Stimulated activated CD8-positive, alpha-beta memory T cell treated with anti-CD3 and anti-CD28 coated beads, Interleukin-15, amount 100 ng/mL, for 24 hours (primary cell): ENCODE measurements at places on chromosomes 7 and 10.

DNA sequence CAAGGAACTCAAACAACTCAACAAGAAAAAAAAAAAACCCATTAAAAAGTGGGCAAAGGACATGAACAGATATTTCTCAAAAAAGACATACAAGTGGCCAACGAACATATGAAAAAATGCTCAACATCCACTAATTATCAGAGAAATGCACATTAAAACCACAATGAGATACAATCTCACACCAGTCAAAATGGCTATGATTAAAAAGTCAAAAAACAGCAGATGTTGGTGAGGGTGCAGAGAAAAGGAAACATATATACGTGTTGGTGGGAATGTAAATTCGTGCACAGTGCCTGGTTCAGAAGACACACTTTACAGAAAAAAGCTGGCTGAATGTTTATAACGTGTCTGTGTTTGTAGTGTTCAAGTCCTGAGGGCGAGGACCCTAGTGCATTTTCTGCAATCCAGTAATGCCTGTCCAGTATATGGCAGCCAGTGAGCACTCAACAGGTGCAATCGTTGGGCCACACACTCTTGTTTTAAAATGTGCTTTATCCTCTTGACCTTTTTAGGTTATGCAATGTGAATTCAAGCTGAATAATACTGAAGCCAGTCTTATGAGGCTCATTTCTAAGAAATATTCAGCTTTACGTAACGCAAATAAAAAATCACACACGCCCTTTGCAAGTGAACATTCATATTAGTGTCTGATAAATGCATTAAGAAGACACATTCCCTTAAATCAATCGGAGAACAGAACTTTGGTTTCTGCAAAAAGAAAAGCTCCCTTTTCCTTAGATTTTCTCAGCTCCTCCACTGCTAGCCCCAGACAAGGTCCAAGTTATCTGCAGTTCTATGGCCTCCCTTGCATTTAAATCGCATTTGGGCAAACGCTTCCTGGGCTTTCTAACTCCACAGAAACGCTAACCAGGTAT lies 813 bp upstream of the MTURN start:
- no peak for DNase-seq

DNA sequence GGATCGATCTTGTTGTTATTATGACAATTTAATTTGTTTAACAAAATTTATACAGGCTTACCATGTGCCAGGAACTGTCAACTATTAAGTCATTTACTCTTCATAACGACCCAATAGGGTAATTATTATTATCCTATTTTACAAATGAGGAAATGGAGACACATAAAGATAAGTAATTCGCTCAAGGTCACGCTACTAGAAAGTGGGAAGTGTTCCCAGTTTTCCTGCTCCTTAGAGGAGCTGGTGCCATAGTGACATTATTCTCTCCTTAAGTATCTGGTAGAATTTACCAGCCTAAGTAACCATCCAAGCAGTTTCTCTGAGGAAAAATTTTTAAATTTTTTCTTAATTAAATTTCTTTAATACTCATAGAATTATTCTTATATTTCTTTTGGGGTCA lies 360.9 kb upstream of the RNF32 start:
- no peak for DNase-seq

- no peak for DNase-seq
These were observed 138.2 kb upstream of the TMEM229A start for GRCh38 chr7:124171068-124171467.

- DNase-seq, result no peak
These were observed 133.0 kb upstream of the AUTS2 start for GRCh38 chr7:69465262-69465661.

- no peak for DNase-seq
These were observed 23.3 kb upstream of the SORCS3 start for GRCh38 chr10:104617831-104618230.

- DNase-seq, result no peak
These were observed 50.6 kb downstream of the SLC29A4 start for GRCh38 chr7:5333121-5334045.

DNA sequence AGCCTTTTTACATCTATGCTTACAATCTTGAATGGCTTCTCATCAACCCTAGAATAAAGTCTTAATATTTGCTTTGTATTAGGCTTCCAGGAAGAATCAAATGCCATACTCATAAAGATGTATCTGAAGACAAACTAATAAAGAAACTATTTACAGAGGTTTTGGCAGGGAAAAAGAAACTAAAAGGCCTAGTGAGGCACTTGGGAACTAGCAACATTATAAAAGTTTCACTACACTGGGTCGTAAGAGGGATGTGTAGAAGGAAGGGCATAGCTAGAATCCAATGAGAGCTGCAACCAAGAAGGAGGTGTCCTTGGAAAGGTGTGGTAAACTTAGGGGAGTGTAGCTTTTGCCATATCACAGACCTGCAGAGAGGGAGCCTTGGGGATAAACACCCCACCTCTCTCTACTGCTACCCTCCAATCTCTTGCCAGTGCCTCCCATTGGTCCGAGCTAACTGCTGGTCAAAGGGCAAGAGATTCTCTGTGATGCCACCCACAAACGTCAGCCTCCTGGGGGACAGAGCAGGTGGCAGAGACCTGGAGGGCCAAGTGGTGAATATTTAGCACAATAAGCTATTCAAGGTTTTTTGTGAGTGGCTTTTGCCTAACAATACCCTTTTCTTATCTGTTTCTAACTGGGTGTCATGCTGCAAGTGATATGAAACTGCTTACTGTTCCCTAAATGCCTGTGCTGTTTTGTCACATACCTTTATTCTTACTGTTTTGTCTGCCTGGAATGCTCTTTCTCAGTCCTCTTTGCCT lies 60.7 kb downstream of the CPED1 start:
- DNase-seq, result no peak

GRCh38 chr7:49264530-49264929 lies 340.2 kb downstream of the CDC14C start:
- DNase-seq, result no peak

DNA sequence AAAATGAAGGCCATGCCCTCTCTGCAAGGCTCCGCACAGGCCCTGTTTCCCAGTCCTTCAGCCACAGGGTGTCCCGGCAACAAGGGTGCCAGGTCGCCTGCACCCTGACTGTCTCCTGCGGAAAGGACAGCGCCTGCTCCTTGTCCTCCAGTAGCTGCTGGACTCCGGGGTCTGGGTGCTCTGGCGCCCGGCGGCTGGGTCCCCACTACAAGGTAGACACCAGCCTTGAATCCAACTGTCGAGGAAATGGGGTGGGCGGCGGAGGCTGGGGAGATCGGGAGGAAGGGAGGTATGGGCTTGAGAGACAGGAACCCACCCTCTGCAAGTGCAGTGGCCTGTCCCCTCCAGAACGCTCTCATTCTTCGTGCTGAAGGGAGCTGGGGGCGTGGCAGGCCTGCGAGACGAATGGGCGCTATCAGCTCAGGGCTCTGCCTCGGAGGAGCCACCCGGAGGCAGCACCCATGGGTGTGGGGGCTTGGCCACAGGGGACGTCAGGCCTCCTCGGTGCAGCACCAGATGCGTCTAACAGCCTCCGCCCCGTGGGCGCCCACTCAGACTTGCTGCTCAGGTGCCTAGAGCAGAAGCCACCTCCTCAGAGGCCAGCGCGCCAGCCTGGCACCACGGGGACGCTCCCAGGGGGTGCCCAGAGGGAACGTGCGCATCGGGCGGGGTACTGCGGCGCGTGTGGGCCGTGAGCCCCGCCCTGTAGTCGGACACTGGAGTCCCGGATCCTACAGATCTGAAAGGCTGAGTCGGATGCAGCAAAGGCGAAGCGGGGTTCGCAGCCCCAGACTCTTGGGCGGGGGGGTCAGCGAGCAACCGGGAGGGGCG lies 15.6 kb downstream of the ADAM8 start:
- DNase-seq, result no peak

- no peak for DNase-seq
These were observed 103.6 kb downstream of the NT5C2 start for GRCh38 chr10:103089493-103089892.

- DNase-seq, result no peak
These were observed 1095.4 kb upstream of the CELF2 start for GRCh38 chr10:9922126-9922870.

- no peak for DNase-seq
These were observed 383 bp upstream of the R3HCC1L start for GRCh38 chr10:98134117-98134430.

DNA sequence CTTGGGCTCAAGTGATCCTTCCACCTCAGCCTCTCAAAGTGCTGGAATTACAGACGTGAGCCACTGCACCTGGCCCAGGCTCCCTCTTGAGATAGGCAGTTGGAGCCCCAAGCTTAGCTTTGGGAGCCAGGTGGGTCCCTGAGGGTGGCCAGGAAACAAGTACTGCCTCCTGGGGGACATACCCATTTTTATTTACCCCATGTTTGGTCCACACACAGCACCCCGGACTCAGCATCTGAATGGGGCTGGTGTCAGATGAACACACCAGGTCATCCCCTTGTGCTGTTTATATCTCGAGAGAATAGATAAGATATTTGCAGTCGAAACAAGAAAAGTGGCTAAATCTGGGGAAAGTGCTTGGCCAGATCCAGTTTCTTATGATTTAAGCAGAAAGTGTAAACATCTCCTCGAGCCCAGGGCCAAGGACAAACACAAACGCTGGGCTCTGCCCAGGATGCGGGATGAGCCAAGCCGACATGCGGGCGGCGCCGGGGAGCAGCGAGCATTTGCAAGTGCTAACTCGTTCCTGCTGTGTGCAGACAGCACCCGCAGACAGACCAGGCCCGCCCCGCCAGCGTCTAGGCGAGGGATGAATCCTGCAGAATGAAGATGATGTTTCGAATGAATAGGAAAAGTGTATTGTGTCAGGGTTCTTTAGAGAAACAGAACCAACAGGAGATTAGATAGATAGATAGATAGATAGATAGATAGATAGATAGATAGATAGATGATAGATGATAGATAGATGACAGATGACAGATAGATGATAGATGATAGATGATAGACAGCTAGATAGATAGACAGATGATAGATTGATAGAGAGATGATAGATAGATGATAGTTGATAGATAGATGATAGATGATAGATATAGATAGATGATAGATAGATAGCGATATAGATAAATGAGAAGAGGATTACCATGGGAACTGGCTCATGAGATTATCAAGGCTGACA lies 44.4 kb upstream of the OCM2 start:
- DNase-seq, result no peak

DNA sequence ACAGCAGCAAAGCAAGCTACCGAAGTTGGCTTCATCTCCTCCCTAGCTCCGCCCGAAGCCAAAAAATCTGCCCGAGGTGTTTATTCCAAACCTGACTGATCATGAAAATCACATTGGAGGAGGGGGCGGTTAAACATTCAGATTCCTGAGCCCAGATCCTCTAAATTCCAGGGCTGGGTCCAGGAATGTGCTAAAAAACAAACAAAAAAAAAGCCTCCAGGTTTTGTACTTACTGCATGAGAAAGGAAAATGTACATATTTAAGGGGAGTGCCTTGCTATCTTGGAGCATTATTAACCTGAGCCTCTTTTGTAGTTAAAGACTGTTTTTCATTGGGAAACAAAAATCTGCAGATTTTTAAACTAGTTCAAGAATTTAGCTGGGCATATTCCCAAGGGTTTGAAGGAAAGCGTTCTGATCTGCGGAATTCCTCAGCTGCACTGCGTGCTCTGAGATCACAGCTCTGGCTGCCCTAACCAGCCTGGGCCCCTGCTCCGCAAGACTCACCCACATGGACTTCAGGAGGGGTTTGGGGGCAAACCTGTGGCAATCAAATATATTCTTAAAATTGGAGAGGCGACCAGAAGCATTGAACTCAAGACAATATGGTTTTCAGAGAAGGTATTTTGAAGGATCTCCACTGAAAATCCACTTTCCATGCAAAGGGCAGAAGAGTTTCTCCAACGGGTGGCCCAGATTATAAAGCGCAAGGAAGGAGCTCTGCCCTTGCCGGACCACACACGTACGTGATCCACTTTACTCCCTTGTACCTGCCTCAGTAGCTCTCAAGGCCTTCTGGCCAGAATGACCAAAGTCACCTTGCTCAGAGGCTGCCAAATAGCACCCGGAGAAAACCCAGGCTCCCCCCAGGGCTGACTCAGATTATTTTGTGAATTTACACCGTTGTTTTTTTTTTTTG lies 10.0 kb upstream of the TNS3 start:
- no peak for DNase-seq

GRCh38 chr10:132103116-132103910 lies 37.6 kb downstream of the JAKMIP3 start:
- no peak for DNase-seq

GRCh38 chr10:123865350-123865749 lies 26.3 kb downstream of the CPXM2 start:
- no peak for DNase-seq

- no peak for DNase-seq
These were observed 11.7 kb upstream of the TBRG4 start for GRCh38 chr7:45122975-45123860.

GRCh38 chr10:125123476-125124114 lies 36.8 kb downstream of the CTBP2 start:
- no peak for DNase-seq

GRCh38 chr7:155278921-155279320 lies 18.8 kb upstream of the INSIG1 start:
- no peak for DNase-seq

GRCh38 chr10:123651421-123652047 lies 14.6 kb upstream of the GPR26 start:
- no peak for DNase-seq

- no peak for DNase-seq
These were observed 104.1 kb upstream of the FAM20C start for GRCh38 chr7:88095-88926.

DNA sequence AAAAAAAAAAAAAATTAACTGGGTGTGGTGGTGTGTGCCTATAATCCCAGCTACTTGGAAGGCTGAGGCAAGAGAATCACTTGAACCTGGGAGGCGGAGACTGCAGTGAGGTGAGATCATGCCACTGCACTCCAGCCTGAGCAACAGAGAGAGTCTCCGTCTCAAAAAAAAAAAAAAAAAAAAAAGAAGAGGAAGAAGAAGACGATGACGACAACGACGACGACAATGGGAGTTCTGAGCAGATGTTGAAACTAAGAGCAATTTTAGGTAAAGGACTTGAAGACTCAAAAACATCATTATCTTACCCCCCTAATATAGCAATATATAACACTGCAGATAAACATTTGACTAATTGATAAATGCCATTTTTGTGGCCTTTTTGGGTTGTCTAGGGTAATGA lies 39.5 kb upstream of the PPP1R17 start:
- no peak for DNase-seq

- DNase-seq, result no peak
These were observed 54.3 kb upstream of the KCND2 start for GRCh38 chr7:120218712-120219111.

- DNase-seq, result no peak
These were observed 39.2 kb downstream of the ELMO1 start for GRCh38 chr7:37409461-37409860.

GRCh38 chr10:122639801-122640200 lies 59.8 kb downstream of the C10orf120 start:
- DNase-seq, result no peak
